HFFc6 (cell line): ENCODE measurements at places on chromosomes 5 and 9.

DNA sequence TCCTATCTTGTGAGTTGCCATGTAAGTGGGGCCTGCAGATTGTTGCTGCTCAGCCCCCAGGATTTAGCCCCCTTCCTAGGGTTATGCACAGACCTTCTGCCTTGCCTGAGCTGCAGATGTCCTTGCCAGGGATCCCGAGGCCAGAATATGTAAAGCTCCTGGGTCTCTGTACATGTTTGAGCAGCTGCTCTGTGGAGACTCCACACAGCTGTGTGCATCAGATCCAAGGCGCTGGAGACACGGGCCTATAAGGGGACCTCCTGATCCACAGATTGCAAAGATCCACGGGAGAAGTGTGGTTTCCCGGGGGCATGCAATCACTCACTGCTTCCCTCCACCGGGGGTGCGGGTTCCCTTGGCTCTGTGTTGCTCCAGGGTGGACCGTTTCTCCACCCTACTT is 28.9 kb downstream of the TAF11L14 start:
- no peak overlapping the region for H3K4me3 ChIP-seq
- peaks cover 2% of the 10 kb centered on the region for H3K27me3 ChIP-seq
- no peaks in the 10 kb centered on the region for H3K4me1 ChIP-seq
- DNase-seq, result no peak

DNA sequence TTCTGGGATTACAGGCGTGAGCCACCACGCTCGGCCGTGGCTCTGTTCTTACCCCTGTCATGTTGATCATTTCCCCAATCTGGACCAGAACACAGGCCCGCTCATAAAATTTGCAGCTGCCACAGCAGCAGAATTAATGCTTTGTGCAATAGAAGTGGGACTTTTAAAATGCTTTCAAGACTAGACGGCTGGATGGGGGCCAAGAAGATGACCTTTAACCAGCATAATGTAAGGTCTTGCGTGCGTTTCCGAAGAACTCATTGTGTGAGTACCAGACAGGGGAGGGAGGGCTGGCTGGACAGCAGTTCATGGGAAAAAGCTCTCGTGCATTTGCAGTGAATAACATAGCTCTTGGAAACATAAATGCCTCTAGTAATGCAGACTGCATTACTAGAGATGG is 3.5 kb upstream of the WDR38 start:
- H3K27me3 ChIP-seq, result peaks cover 13% of the 10 kb centered on the region
- H3K27ac ChIP-seq, result no peak overlapping the region
- no peak overlapping the region for H3K4me3 ChIP-seq
- DNase-seq, result peak; percentile 68
- H3K36me3 ChIP-seq, result no peaks in the 10 kb centered on the region

- DNase-seq, result no peak
- H3K4me1 ChIP-seq, result no peaks in the 10 kb centered on the region
- no peak overlapping the region for H3K4me3 ChIP-seq
- H3K36me3 ChIP-seq, result no peaks in the 10 kb centered on the region
These were observed 3.7 kb upstream of the NIPAL4 start for GRCh38 chr5:157456301-157456700.

DNA sequence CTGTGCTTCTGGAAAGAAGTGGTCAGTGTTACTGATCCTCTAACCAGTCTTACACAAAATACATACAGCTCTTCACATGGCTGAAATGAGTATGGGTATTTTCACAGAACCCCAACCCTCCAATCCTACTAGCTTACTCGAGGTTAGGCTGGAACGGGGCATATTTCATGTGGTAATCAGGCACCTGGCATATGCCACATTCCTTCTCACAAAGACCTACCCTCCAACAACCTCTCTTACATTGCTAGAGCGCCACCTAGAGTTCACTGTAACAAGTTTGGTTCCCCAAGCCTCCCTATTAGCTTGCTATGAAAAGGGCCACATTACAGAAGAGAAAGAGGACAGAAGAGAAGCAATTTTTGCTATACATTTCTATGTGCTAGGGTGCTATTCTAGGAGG is 597.3 kb downstream of the PRELID2 start:
- no peak overlapping the region; the same call in 1 of the 2 replicates for H3K27ac ChIP-seq
- peaks cover 44% of the 10 kb centered on the region for H3K4me1 ChIP-seq
- no peak overlapping the region for H3K4me3 ChIP-seq
- H3K36me3 ChIP-seq, result no peaks in the 10 kb centered on the region
- peak; percentile 27 for DNase-seq

DNA sequence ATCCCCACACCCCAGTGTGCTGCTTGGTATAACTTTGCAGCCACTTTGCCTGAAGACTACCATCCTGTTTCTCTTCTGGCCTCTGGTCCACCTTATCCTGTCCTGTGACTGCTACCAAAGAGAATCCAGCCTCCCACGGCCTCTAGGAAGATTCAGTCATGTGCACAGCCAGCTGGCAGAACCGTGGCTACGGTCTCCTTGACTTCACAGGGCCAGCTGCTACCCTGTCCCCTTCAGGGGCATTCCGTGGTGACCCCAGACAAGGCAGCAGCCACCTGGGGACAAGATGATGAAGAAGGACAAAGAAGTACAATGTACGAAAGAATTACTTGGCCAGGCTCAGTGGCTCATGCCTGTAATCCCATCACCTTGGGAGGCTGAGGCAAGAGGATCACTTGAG is 98.6 kb downstream of the PDE6A start:
- DNase-seq, result no peak
- H3K4me3 ChIP-seq, result no peak overlapping the region
- no peak overlapping the region for H3K27ac ChIP-seq
- no peaks in the 10 kb centered on the region for H3K36me3 ChIP-seq

DNA sequence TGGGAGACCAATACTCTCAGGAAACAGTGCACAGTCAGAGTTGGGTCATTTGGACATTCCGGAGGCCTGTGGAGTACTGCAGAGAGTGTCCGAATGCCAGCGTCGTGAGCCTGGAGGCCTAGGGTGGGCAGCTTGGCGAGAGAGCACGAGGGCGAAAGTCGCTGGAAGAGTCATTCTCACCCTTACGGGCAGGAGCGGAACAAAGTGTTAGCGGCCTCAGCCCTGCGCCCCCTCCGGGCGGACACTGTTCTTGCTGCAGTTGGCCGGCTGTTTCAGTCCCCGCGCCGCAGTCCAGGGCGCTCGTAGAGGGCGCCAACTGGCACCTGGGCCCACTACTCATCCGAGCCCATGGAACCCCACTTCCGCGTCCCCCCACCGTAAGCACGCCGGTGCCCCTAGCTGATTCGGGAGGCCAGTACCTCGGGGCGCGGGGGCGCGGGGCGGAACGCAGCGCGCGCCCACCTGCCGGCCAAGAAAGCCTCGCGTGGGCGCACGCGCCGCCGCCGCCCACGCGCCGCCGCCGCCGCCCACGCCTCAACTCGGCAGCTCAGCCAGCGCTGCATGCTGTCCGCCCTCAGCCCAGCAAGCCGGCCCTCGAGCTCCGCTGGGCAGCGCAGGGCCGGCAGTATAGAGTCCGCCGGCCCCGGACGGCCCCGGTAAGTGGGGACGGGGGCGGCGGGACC is 99.7 kb upstream of the CCL21 start:
- H3K4me3 ChIP-seq, result no peak overlapping the region
- H3K4me1 ChIP-seq, result no peaks in the 10 kb centered on the region
- H3K36me3 ChIP-seq, result no peaks in the 10 kb centered on the region
- peaks cover 20% of the 10 kb centered on the region for H3K27me3 ChIP-seq
- no peak for DNase-seq
- no peak overlapping the region for H3K27ac ChIP-seq

GRCh38 chr9:76099516-76099915 is 209.0 kb downstream of the PCSK5 start:
- no peak overlapping the region for H3K4me3 ChIP-seq
- DNase-seq, result no peak
- no peaks in the 10 kb centered on the region for H3K27me3 ChIP-seq
- no peaks in the 10 kb centered on the region for H3K36me3 ChIP-seq
- H3K27ac ChIP-seq, result no peak overlapping the region

DNA sequence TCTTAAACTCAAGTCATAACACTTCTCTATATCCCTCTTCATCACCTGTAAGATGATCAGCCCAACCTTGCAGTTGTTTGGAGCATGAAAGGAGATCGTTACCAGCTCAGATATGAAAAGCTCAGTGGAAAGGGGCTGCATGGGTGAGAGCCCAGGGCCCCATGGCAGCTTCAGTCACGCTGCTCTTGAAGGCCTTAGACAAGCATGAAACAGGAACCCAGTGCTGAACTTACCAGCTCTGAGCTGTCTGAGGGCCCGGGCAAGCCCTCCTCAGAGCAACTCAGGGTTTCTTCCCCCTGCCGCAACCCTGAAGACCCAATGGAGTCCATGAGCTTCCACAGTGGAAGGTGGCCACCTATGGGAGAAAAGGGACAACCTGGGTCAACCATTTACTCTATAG is 3.3 kb downstream of the HK3 start:
- no peak overlapping the region for H3K4me3 ChIP-seq
- no peak for DNase-seq
- H3K27me3 ChIP-seq, result peaks cover 45% of the 10 kb centered on the region
- H3K36me3 ChIP-seq, result no peaks in the 10 kb centered on the region
- H3K4me1 ChIP-seq, result no peaks in the 10 kb centered on the region

DNA sequence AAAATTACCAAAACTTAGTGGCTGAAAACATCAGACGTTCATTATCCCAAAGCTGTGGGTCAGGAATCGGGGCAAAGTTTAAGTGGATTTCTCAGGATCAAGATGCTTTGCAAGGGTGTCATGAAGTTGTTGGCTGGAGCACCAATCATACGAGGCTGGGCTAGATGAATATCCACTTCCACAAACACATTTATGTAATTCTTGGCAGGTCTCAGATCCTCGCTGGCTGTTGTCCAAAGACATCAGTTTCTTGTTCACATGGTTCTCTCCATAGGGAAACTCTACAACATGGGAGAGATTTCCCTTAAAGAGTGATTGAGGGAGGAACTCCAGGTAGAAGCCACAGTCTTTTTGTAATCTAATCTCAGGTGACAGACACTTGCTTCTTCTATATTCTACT is 20.2 kb upstream of the CCDC192 start:
- H3K4me1 ChIP-seq, result no peaks in the 10 kb centered on the region
- no peaks in the 10 kb centered on the region for H3K27me3 ChIP-seq
- H3K4me3 ChIP-seq, result no peak overlapping the region
- no peak overlapping the region for H3K27ac ChIP-seq
- DNase-seq, result no peak

- H3K27me3 ChIP-seq, result peaks cover 14% of the 10 kb centered on the region; the same call in 1 of the 2 replicates
- no peak for DNase-seq
- no peak overlapping the region for H3K27ac ChIP-seq
- peaks cover 12% of the 10 kb centered on the region; the same call in 1 of the 2 replicates for H3K4me1 ChIP-seq
These were observed 113.1 kb downstream of the LIFR start for GRCh38 chr5:38443390-38443789.

GRCh38 chr5:12023614-12024241 is 119.5 kb upstream of the CTNND2 start:
- H3K4me1 ChIP-seq, result no peaks in the 10 kb centered on the region
- no peak overlapping the region for H3K4me3 ChIP-seq

GRCh38 chr5:2130361-2130760 is 247.6 kb upstream of the IRX4 start:
- DNase-seq, result no peak
- H3K4me3 ChIP-seq, result no peak overlapping the region
- H3K27me3 ChIP-seq, result 0 out of 2 replicates have a peak, but pooled peaks cover 4% of the 10 kb centered on the region
- H3K36me3 ChIP-seq, result peaks cover 6% of the 10 kb centered on the region
- H3K27ac ChIP-seq, result no peak overlapping the region

DNA sequence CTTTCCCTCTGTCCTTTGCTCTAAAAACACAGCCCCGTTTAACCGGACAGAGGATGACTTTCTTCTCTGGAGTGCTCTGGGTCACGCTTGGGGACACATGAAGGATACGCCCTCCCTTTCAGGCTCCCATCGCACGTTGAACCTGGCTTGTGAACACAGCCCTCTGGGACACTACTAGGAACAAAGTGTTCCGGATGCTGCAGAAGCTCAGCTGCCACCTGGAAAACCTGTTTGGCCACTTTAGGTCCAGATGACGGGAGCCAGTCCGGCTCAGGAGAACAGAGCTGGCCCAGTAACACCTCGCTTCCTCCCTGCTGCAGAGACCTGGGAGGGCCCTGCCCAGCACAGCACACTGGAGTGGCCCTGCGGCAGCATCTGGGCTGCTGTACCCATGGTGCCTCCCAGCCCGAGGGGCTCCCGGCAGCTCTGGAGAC is 60.1 kb downstream of the GADD45G start:
- no peak overlapping the region for H3K4me3 ChIP-seq
- no peak overlapping the region for H3K27ac ChIP-seq
- no peaks in the 10 kb centered on the region for H3K4me1 ChIP-seq
- H3K36me3 ChIP-seq, result no peaks in the 10 kb centered on the region; the same call in 1 of the 2 replicates

DNA sequence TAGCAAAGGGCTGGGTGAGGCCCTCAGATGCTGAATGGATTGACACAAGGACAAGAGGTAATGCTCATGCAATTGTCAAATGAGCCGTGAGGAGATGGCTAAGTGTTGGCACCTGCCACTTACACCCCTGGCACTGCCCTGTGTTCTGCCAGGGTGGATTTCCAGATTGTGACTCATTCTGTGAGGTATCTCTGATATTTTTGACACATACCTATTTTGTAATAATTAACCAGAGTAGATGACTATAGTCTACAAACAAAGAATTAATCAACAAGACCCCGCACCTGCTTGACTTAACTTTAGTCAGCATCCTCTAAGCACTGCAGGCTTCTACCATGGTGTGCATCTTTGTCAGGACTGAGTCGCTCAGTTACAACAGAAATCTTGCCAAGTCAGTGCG is 200.8 kb downstream of the DIRAS2 start:
- no peak for DNase-seq
- no peaks in the 10 kb centered on the region for H3K36me3 ChIP-seq
- H3K4me3 ChIP-seq, result no peak overlapping the region
- H3K27ac ChIP-seq, result no peak overlapping the region
- no peaks in the 10 kb centered on the region for H3K27me3 ChIP-seq

- peaks cover 14% of the 10 kb centered on the region for H3K27me3 ChIP-seq
- no peaks in the 10 kb centered on the region for H3K36me3 ChIP-seq
- H3K27ac ChIP-seq, result no peak overlapping the region
- H3K4me1 ChIP-seq, result peaks cover 13% of the 10 kb centered on the region
- H3K4me3 ChIP-seq, result no peak overlapping the region
These were observed 7.8 kb upstream of the ANKH start for GRCh38 chr5:14879393-14879792.

GRCh38 chr5:145244788-145245187 is 590.4 kb downstream of the PRELID2 start:
- H3K36me3 ChIP-seq, result no peaks in the 10 kb centered on the region
- peak overlapping the region; percentile 91 for H3K27ac ChIP-seq
- peaks cover 60% of the 10 kb centered on the region for H3K4me1 ChIP-seq
- no peaks in the 10 kb centered on the region for H3K27me3 ChIP-seq
- peak overlapping the region; percentile 62 for H3K4me3 ChIP-seq

- H3K36me3 ChIP-seq, result no peaks in the 10 kb centered on the region
- H3K4me1 ChIP-seq, result no peaks in the 10 kb centered on the region
- H3K27ac ChIP-seq, result no peak overlapping the region
- H3K4me3 ChIP-seq, result no peak overlapping the region
- peaks cover 28% of the 10 kb centered on the region for H3K27me3 ChIP-seq
These were observed 2.8 kb upstream of the HEMGN start for GRCh38 chr9:97940741-97941140.

DNA sequence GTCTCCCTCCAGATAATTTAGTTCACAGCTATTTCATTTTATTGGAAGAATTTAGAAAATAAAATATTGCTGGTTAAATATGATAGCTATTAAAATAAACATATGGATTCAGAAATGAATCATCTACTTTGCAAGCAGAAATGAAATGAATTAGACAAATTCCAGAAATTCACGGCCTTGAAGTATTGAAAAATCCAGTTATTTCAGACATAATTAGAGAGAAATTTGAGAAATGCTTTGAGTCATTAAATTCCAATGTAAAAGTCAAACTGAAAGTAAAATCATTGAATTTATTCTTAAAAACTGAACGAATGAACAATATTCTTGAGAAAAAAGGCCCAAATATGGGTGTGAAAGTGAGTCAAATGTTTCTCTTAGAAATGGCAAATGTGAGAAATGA is 632.6 kb upstream of the EDIL3 start:
- no peaks in the 10 kb centered on the region; the same call in 1 of the 2 replicates for H3K27me3 ChIP-seq
- H3K4me3 ChIP-seq, result no peak overlapping the region
- no peaks in the 10 kb centered on the region for H3K4me1 ChIP-seq
- H3K36me3 ChIP-seq, result peaks cover 2% of the 10 kb centered on the region; the same call in 1 of the 2 replicates

- no peaks in the 10 kb centered on the region for H3K36me3 ChIP-seq
These were observed 2.8 kb downstream of the LCN6 start for GRCh38 chr9:136745389-136746154.
